NCI-H1694 (cell line): ENCODE measurements at places on chromosomes 7 and 10.

DNA sequence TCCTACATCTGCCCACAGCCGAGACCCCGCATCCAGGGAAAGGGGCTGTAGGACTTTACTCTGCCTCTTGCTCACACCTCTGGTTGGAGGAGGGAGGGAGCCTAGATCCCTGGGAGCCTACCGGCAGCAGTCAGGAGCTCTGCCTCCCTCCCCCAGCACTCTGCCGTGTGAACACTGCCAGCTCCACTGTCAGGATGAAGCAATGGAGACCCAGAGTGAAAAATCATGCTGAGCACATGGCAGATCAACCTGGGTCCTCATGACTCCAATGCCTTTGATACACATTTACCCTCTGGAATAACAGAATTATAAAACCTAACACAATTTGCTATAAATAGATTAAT, 477.7 kb downstream of the TNS3 start:
- no peak for DNase-seq

DNA sequence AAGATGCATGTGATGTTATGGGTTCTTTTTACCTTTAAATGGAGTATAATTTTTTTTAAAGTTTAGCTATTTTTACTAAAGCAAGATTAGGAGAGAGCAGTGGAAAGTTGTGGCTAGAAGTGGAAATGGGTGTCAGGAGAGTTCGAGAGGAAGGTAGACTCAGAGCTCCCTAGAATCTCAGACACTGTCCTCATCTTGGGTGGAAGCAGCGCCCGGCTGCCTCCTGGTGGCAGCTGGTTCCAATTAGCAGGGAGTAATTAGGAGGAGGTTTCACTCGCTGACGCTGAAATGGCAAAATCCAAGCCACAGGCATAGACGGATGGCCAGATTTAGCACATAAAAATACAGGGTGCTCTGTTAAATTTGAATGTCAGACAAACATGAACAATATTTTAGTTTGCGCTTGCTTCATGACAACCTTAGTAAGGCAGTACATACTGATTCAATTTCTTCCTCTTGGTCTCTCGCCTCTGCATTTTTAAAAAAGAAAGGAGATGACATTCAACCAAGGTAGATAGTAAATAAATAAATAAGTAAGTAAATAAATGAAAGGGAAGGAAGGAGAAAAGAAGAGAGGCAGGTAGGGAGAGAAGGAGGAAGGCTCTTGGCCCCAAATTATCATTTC, 58.5 kb downstream of the LGI1 start:
- DNase-seq = peak; percentile 34

DNA sequence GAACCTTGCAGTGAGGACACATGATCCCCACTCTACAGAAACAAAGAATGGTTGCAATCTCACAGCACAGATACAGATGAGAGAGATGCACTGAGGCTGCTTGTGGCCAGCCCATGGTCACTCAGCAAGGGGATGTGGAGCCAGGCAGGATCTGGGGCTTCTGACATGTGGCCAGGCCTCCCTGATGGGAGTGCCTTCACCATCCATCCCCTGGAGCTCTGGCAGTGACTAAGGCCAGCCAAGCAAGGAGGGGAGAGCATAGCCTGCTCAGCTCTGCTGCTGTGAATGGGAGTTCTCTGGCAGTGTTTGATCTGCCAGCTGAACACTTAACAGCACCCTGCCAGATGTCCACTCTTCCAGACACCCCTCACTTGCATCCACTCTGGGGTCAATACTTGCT, 19.8 kb downstream of the C10orf71 start:
- no peak for DNase-seq

DNA sequence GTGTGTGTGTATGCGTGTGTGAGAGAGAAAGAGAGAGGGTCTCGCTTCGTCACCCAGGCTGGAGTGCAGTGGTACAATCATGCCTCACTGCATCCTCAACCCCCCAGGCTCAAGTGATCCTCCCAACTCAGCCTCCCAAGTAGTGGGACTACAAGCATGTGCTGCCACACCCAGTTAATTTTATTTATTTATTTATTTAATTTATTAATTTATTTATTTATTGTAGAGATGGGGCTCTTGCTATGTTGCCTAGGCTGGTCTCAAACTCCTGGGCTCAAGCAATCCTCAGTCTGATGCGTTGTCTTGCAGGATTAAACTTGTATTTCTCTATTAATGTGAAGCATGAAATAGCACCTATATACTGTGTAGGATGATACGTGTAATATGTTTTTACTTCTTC, 21.8 kb upstream of the POU6F2 start:
- no peak for DNase-seq

GRCh38 chr10:91838199-91838598, 40.0 kb downstream of the TNKS2 start:
- peak; percentile 3 for DNase-seq

DNA sequence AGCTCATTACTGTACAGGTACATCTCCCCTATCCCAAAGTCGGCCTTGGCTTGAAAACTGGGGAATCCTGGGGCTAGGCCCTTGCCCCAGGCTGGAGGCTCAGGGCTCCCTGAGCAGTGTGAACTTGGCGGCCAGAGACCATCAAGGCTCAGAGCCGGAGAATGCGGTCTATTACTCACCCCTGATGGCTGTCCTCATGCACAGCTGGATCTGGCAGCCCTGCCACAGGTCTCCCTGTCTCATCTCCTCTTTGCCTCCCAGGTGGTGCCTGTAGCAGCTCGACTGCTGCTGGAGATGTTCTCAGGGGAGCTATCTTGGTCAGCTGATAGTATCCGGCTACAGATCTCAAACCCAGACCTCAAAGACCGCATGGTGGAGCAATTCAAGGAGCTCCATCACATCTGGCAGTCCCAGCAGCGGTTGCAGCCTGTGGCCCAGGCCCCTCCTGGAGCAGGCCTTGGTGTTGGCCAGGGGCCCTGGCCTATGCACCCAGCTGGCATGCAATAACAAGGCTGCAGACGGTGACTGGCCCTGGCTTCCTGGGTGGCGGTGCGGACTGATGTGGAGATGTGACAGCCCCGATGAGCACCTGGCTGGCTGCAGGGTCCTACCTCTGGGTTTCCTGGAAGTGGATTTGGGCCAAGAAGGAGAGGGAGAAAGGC, 10.7 kb downstream of the IRF5 start:
- DNase-seq = no peak

DNA sequence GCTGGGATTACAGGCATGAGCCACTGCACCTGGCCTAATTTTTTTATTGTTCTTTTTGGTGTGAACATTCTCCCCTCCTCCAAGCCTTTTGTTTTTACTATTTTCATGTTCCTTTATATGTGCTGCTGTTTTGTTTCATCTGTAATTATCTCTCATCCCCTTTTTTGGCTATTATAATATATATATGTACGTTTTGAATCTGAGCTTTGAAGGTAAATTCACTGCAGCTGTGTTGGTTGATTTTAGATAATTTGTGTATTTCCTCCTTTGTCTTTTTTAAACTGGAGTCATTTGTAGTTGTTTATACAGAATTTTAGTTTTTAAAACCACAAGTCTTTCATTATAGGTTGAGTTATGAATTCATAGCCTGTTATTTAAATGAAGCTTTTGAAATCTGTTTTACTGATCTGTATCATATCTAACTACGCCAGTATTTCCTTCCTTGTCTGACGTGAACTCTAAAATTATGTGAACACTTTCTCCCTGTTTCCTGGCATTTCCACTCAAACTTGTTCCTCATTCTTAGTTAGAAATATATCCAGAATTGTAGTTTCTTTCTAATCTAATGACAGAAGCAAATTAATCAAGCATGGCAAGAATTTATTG, 54.9 kb downstream of the PTEN start:
- DNase-seq = no peak

GRCh38 chr7:26183545-26184280, 16.8 kb downstream of the HNRNPA2B1 start:
- DNase-seq = no peak

DNA sequence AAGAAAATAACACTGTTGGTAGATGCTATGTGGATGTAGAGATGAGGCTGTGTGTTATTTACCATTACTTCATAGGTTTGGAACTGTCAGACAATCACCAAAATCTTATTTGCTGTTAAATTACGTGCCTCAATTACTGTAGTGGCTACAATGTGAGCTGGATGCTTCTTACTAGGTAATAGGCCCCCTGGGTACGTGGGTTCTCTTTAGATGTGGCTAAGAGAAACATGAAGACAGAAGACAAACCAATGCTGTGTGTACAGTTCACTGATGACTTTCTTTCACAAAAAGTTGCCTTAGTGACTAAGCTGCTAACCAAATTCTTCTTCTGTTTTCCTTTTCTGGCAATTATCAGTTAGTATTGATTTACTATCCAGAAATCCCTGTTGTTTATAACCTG, 144.6 kb downstream of the SEMA3E start:
- no peak for DNase-seq

DNA sequence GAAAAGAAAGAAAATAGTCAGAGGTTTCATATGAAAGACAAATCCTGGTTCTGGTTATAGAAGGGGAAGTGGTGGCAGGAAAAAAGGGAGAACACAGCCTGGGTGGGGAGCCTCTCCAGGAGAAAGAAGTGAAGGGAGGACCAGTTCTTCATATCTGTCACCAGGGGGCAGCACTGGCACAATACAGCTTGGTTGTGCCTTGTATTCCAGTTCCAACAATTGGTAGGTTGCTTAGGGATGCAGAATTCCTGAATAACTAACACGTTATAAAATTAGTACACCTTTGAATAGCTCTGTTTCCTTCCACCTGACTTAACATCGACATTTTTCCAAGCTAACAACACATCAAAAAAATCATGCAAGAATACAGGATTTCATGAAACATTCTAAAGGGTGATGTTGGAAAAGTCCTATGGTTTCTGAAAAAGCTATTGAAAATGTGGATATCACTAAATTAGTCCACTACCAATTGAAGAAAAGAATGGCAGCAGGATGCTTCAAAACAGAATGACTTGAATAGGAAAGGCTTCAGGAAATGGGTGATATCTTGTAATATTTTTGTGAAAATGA, 52.9 kb downstream of the CYP26A1 start:
- no peak for DNase-seq

GRCh38 chr7:37511915-37512314, 63.3 kb upstream of the ELMO1 start:
- DNase-seq = no peak

- DNase-seq = no peak
These were observed 65.3 kb downstream of the CARD11 start for GRCh38 chr7:2978408-2978807.

DNA sequence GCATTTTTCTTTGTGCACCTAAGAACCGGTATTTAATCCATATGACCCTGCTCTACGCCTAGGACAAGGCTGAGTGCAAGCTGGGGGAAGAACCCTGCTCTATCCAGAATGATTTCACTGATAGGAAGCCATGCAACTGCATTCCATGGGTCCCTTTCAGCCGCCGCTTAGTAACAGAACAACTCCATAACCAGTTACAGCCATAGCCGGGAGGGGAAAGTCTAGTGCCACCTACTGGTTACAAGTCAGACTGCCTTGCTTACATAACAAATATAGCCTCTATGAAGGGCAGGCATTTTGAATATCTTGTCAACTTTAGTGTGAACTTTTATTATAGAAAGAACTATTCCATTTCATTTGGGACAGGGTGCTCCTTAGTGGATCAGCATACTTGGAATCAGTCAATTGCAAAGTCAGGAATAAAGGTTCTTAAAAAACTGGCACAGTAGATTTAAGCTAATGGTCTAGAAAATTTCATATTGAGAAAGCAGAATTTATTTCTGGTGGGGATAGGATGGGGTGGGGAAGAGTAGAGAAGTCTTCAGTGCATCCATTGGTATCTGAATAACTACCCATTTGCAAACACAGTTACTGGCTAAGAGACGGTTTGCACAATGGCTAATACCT, 521.7 kb downstream of the ADRA2A start:
- DNase-seq = no peak

- no peak for DNase-seq
These were observed 9.7 kb downstream of the SFRP5 start for GRCh38 chr10:97762056-97762455.

DNA sequence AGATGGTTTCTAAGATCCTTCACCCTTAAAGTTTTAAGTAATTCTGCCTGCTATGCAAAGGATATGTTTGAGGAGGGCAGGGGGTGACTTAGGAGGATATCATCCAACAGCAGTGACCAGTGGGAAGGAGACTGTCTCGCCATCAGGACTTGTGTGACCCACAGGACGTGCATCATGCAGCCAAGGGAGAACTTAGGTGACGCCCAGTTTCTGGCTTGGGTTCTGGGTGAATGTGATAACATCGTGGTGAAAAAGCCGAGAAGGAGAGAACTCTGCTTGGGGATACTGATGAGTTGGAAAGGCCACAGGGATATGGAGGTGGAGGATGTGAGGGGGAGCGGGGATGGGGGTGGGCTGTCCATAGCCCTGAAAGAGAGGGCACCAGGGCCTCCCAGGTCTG, 3.8 kb downstream of the WIPI2 start:
- no peak for DNase-seq

- no peak for DNase-seq
These were observed 12.1 kb downstream of the ENTPD1 start for GRCh38 chr10:95767884-95768556.

DNA sequence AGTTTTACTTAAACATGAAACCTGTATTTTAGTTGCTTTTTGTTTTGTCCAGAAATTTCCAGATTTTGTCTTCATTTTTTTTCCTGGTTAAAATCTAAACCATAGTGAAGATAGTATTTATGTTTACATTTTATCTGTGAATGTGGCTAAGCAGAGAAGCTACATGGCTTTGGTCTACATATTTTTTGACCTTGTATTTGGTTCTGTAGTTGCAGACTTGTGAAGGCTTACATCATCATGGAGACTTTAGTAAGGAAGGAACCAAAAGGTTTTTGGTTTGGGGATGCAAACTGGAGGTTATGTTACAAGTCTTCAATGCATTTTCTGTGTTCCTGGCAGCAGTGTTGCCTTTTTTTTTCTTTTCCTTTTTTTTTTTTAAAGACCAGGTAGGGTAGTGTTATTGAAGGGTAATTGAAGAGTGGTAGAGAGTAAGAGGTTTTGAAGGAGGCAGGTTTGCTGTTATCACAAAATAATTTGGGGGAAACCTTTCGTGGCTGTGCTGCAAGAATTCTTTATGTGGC, 30.9 kb upstream of the VDAC2 start:
- no peak for DNase-seq

DNA sequence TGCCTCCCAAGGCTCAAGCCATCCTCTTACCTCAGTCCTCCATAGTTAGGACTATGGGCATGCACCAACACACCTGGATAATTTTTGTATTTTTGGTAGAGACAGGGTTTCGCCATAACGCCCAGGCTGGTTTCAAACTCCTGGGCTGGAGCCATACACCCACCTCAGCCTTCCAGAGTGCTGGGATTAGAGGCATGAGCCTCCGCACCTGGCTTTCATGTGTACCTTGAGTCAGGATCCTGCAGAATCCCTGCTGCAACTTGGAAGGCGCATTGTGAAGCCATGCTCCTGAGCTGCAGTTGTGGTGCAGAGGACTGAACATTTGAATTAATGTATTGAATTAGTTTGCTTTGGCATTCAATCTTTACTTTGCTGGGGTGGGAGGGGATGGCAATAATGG, 29.4 kb upstream of the NMT2 start:
- DNase-seq = no peak

- DNase-seq = no peak
These were observed 2.7 kb upstream of the CUEDC2 start for GRCh38 chr10:102435133-102435497.

DNA sequence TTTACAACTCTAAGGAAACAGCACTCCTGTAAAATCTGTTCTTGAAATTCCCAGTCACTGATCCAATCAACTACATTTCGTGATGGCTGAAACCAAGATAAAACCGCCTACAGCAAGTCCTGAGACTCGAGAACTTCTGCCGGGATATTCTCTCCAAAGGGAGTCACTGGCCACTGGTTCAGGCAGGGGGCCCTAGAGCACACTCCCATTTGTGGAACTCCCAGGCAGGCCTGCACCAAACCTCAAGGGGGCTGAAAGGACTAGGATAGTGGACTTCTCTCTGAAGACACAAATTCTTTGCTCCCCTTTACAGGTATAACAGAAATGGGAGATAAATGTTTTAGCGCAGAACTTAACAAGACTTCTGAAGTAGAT, 16.3 kb downstream of the CYTH3 start:
- no peak for DNase-seq
